CD4-positive, alpha-beta memory T cell (primary cell): ENCODE measurements at places on chromosomes 13 and 19. TPM values are rescaled to one million over a fixed set of nuclear protein-coding genes. Genes with fewer than 3 reads are reported as not detected.

PRR22 gene
- 5.9 TPM for total RNA-seq

SPACA4 gene
- not detected for total RNA-seq

DOCK9 gene
- total RNA-seq, result 194 TPM

RFPL4A gene
- not detected for total RNA-seq

CYP2A6 gene
- 0.23 TPM for total RNA-seq

GRCh38 chr13:74931698-74932433, 550.1 kb downstream of the TBC1D4 start:
- no peak overlapping the region for H3K27ac ChIP-seq
- H3K4me3 ChIP-seq, result no peak overlapping the region
- H3K36me3 ChIP-seq, result no peaks in the 10 kb centered on the region
- no peaks in the 10 kb centered on the region for H3K4me1 ChIP-seq

GRCh38 chr19:4969772-4970531, 1.0 kb downstream of the KDM4B start:
- H3K27me3 ChIP-seq, result no peaks in the 10 kb centered on the region
- H3K36me3 ChIP-seq, result no peaks in the 10 kb centered on the region
- H3K4me1 ChIP-seq, result peaks cover 37% of the 10 kb centered on the region
- peak; percentile 19 for DNase-seq

DNA sequence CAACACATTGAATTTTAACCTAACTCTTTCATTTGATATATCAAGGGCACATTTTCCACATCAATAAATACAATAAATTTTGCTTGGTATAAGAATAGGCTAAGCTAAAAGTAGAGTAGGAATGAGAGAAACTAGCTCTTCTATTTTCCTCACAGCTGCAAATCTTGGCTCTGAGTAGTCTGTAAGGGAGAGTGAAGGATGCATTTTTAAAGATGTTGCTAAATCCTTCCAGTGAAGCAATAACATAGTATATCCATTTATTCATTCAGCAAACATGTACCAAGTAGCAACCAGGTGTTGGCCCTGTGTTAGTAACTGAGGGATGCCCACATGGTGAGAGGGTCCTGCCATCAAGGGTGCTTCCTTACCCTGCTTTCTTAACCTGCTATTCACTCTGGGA, 799.9 kb downstream of the PCDH9 start:
- H3K36me3 ChIP-seq, result no peaks in the 10 kb centered on the region

GRCh38 chr13:76641056-76641455, 245.1 kb downstream of the KCTD12 start:
- DNase-seq, result no peak
- H3K27me3 ChIP-seq, result no peaks in the 10 kb centered on the region
- no peak overlapping the region for H3K27ac ChIP-seq
- H3K4me1 ChIP-seq, result no peaks in the 10 kb centered on the region
- H3K36me3 ChIP-seq, result no peaks in the 10 kb centered on the region

GRCh38 chr19:47023448-47023794, 3.8 kb downstream of the NPAS1 start:
- H3K4me1 ChIP-seq, result peaks cover 31% of the 10 kb centered on the region
- no peaks in the 10 kb centered on the region for H3K36me3 ChIP-seq
- no peak overlapping the region for H3K27ac ChIP-seq

DNA sequence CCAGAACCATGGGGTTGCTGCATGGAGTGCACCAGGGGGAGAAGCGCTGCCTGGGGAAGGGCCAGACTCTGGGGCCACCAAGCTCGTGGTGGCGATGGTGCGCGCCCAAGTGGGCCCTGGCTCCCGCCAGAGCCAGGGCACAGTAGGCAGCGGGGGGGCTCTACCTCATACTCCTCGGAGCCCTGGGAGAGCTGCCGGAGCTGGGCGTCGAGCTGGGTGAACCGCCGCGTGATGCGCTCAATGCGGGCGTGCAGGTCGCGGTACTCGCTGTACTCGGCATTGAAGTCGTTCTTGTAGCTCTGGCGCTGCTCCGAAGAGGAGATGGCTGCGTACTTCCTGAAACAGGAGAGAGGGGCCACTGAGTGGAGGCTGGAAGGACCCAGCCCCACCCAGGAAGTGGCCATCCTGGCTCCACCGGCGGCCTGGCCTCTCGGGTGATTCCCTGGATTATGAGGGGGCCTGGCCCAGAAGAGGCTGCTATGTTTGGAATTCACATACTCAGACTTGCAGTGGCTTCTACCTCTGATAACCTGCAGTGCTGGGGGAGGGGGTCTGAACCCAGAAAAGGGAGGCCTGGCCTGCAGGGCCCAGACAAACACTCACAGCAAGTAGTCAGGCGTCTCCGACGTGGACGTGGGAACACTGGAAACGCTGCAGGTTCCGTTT, 8.3 kb upstream of the ISYNA1 start:
- H3K4me3 ChIP-seq, result no peak overlapping the region
- H3K36me3 ChIP-seq, result peaks cover 58% of the 10 kb centered on the region
- H3K4me1 ChIP-seq, result peaks cover 23% of the 10 kb centered on the region
- no peaks in the 10 kb centered on the region for H3K27me3 ChIP-seq
- no peak overlapping the region for H3K27ac ChIP-seq

DNA sequence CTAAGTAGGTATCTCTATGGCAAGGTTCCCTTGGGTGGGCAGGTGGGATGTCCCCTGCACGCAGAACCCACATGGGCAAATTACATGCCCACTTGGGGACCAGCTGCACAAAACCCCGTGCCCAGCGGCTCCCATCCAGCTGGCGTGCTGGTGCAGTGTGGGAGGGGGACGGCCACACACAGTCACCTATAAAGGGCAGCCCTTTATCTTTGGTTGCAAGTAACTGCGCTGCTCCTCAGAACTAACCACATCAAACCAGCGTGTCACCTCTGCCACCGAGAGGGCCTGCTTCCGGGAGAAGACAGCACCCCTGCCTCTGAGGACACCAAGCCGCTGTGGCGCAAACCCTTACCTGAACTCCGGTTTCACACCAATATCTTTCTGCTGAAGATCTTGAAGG, 32.2 kb downstream of the ANKRD27 start:
- no peaks in the 10 kb centered on the region for H3K27me3 ChIP-seq
- no peak overlapping the region for H3K27ac ChIP-seq
- H3K4me3 ChIP-seq, result no peak overlapping the region
- peaks cover 23% of the 10 kb centered on the region for H3K4me1 ChIP-seq
- DNase-seq, result peak; percentile 73

DNA sequence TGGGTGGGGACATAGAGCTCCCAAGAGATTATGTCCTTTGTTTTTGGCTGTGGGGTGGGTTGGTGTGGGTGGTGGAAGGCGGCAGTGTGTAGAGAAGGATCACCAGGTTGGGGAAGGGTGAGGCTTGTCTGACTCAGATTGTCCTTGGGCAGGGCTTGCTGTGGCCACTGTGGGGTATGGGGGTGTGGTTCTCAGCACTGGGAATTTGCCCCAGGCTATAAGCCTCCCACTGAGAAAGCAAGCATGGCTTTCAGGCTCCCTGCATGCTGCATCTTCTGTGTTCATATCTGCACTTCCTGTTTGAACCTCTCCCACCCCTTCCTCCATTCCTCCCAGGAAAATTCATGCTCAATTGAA, 34.9 kb downstream of the DNAJC15 start:
- H3K27ac ChIP-seq, result no peak overlapping the region
- no peaks in the 10 kb centered on the region for H3K27me3 ChIP-seq

- no peak for DNase-seq
- H3K27me3 ChIP-seq, result no peaks in the 10 kb centered on the region
- H3K4me3 ChIP-seq, result no peak overlapping the region
- no peaks in the 10 kb centered on the region for H3K36me3 ChIP-seq
- no peak overlapping the region for H3K27ac ChIP-seq
These were observed 271.3 kb downstream of the PCDH20 start for GRCh38 chr13:61144301-61144700.

GRCh38 chr13:110301606-110302553, 5.1 kb downstream of the COL4A1 start:
- DNase-seq, result no peak
- no peak overlapping the region for H3K27ac ChIP-seq
- peaks cover 3% of the 10 kb centered on the region for H3K27me3 ChIP-seq
- H3K4me1 ChIP-seq, result no peaks in the 10 kb centered on the region
- H3K4me3 ChIP-seq, result no peak overlapping the region
- H3K36me3 ChIP-seq, result no peaks in the 10 kb centered on the region
